Cortex of kidney (tissue), 1 donor: ENCODE measurements at places on chromosomes 16 and 17.

- no peak for DNase-seq
These were observed at the start of gene MEFV for GRCh38 chr16:3256146-3256865. MEFV (minus strand) TSS chr16:3256633; CDS start chr16:3256587, 46 bp downstream.

DNA sequence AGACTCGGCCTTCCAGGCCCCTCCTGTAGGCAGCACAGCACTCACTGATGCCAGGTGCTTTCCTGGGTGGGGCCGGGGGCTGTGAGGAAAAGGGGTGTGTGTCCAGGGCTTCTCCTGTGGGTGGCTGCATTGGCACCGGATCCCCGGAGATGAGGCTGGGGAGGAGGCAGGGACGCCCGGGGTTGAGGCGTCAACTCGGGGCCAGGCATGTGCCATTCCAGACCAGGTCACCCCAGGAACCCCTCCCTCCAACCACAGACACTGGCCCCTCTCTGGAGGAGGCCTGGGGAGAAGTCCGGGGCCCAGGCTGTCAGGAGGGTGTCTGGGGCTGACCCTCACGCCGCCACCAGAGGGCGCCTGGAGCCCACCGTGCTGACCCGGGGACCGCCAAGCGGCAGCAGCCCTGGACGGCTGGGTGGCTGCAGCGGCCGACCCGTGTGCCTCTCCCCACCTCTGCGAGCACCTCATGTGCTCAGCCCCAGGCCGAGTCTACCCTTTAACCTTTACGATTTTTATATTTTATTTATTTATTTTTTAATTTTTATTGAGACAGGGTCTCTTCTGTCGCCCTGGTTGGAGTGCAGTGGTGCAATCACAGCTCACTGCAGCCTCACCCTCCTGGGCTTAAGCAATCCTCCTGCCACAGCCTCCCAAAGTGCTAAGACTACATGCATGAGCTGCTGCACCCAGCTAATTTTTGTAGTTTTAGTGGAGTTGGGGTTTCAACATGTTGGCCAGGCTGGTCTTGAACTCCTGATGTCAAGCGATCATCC is 3.2 kb upstream of the METRN start:
- no peak for DNase-seq

- DNase-seq, result no peak
These were observed 39.2 kb downstream of the NDE1 start for GRCh38 chr16:15689290-15689689.

DNA sequence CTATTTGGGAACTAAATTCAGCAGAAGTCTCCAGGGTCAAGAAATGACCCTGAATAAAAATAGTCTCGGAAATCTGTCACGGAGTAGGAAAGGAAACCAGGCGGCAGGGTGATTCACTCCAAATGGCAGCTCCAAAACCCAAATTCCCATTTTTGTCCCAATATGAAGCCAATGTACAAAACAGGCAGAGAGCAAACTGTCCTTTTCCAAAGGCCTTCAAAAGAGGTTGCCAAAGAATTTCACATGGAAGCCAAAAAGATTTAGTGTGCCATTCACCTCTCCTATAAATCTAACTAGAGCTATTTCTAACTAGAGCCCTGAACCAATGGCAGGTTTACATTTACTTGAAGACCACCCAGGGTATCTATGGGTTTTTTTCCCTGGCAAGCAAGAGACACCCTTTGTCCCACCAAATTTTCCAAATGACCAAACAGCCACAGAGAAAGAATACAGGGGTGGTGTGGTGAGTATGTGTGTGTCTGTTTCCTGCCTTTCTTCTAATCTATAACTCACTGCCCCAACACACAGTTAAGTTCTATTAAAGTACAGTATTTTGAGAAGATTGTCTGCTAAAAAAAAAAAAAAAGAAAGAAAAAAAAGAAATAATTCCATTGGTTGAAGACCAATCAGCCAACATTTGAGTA is 6.8 kb downstream of the MYO1D start:
- no peak for DNase-seq

GRCh38 chr17:77279448-77280303 is 138.9 kb downstream of the SEC14L1 start:
- no peak for DNase-seq

DNA sequence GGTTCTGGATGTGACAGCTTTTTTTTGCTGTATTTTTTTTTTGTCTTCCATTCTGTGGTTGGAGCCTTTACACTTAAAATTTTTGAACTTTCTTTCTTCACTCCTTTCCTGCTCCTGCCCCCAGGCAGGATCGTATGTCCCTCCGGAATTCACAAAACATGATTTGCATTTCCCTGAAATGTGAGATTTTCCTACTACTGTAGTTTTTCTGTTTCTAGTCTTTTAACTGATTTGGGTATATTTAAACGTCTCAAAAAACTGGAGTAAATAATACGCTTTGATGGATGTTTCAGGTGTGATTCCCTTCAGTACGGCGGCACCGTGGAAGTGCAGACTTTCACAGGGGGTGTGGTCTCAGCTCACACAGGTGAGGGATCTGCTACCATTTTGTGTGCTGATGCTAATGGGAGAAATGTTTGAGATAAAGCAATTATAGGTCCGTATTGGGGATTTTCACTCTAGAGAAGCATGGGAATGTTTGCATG is 686 bp downstream of the SRCAP start:
- no peak for DNase-seq

DNA sequence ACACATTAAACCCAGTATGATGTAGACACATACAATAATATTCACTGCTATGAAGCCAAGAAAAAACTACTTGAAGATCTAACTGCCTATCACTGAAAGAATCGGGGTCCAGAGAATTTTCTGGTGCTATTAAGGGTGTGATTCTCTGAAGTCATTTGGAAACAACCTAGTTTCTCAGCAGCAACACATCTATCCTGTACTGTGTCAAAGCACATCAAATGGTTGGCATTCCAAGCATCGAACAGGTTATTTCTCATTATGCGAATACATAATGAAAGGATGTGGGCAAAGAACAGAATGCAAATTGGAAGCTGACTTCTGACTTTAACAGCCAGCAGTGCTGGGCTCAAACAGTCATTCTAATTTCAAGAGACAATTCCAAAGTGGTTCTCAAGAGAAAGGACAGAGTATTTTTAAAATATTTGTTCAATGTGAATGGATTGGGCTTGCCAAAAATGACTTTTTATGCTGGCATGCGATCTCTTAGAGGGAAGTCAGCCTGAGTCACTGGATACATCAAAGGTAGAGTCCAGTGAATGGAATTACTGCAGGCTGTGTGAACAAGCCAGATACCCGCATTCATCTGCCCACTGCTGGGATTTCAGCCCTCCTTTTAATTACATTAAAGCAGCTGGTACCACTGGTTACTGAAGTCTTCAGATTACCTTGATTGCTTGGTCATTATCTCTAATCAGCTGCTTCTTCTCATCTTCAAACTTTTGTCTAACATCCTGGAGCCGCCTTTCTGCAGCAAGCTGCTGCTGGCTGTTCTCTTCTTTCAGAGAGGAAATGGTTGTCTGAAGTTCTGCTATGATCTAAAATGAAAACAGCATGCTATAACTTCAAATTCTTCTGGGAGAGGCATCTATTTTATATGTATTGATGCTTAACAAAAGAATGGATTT is 181.2 kb upstream of the AXIN2 start:
- no peak for DNase-seq

GRCh38 chr17:61578645-61579044 is 12.4 kb downstream of the NACA2 start:
- no peak for DNase-seq

DNA sequence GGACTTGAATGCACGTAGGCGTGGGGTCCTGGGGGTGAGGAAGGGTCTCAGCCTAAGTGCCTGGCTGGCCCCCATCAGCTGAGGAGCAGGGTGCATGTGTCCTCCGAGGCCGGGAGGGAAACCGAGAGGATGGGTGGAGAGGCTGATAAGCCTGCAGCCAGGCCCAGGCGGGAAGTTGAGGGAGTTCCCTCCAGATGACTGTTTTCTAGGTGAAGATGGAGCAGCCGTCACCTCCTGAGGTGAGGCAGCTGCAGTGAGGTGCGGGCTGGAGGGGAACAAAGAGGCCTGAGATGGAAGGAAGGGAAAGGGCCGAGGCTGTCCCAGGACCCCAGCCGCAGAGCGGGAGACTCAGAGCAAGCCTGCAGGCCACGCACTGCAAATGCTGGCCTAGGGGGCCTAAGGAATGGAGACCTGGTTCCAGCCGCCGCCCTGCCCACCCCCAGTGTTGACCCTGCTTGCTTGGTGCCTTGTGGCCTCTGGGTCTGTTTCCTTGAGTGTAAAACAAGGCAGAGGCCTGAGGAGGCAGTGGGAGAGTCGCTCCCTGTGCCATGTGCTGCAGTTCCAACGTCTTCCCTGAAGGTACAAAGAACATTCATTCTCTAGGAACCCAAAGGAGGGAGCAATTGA is 3.0 kb downstream of the PECAM1 start:
- DNase-seq, result no peak

GRCh38 chr17:1720856-1721386 is 3.6 kb upstream of the WDR81 start:
- no peak for DNase-seq

DNA sequence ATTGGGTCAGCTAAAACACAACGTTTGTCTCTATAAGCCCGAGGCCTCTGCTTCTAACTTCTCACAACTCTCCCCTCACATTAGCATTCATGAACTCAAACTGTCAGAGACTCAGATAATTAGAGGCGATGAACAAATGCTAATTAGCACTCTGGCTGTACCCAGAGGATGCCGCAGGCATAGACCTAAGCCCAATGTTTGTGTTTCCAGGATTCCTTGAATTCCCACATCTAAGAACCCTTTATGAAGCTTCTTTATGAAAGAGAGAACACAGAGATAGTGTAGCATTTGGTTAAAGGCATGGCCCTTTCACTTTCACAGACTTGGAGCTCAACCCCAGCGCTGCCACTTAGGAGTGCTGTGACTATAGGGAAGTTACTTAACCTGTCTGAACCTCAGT is 512.2 kb downstream of the GRIN2A start:
- DNase-seq, result no peak

- no peak for DNase-seq
These were observed 51.3 kb upstream of the AMZ2 start for GRCh38 chr17:68196394-68197090.

- no peak for DNase-seq
These were observed 2.4 kb downstream of the CORO6 start for GRCh38 chr17:29620271-29620670.

DNA sequence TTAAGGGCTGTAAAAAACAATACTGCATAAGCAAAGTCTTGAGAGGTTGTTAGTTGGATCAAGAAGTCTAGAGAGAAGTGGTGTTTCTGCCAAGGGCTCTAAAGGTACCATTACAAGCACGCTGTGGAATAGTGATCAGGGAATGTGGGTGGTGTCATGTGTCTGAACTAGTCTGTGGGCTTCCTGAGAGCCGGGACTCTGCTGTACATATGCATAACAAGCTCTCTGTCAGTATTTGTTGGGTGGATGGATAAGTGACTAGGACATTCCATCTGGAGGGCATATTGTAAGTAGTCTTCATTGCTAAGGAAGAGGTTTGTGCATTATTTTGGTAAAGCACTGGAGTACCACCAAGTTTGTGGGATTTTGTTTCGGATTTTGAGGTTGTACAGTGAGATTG is 209.5 kb downstream of the LGALS9B start:
- DNase-seq, result no peak

DNA sequence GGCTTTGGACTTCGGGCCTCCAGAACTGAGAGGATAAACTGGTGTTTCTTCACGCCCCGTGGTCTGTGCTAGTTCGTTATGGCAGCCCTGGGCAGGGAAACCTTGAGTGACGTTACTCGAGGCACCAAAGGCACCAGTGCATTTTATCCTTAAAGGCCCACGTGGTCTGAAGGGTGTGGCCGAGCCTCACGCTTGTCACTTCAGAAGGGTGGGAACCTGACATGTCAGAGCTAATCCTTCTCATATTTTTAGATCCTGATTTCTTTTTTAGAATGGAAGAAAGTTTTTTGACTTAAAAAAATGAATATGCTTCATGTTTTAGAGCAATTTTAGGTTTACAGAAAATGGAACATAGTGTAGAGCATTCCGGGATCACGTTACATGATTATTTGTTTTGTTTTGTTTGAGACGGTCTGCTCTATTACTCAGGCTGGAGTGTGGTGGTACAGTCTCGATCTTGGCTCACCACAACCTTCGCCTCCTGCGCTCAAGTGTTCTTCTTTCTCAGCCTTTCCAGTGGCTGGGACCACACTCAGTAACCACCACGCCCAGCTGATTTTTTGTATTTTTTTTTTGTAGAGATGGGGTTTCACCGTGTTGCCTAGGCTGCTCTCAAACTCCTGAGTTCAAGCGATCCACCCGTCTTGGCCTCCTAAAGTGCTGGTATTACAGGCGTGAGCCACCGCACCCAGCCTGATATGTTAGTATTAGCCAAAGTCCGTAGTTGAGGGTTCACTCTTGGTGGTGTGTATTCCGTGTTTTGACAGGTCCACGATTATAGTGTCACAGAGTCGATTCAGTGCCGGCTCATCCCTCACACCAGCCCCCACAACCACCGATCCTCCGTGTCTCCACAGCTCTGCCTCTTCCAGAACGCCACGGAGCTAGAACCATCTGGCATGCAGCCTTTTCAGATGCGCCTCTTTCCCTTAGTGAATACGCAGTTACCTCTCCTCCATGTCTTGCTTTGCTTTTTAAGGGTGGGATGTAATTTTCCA is 47.9 kb downstream of the RAB11FIP3 start:
- DNase-seq, result no peak

DNA sequence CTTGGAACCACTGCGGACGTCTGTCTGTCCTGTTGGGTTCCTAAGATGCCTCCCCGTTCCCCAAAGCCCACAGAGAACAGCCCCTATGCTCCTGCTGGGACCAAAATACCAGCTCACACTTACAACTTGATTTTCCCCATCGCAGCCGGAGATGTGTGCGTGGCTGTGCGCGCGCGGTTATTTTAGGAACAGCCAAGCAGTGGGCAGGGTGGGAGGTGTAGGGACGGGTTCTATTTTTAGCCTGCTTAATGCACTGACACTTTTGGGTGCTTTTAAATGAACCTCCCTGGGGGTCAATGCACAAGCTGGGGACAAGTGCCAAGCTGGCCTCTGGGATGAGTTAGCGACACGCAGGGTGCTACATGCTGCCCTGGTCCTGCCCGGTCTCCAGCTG is 74.1 kb downstream of the KLHDC4 start:
- DNase-seq, result no peak

DNA sequence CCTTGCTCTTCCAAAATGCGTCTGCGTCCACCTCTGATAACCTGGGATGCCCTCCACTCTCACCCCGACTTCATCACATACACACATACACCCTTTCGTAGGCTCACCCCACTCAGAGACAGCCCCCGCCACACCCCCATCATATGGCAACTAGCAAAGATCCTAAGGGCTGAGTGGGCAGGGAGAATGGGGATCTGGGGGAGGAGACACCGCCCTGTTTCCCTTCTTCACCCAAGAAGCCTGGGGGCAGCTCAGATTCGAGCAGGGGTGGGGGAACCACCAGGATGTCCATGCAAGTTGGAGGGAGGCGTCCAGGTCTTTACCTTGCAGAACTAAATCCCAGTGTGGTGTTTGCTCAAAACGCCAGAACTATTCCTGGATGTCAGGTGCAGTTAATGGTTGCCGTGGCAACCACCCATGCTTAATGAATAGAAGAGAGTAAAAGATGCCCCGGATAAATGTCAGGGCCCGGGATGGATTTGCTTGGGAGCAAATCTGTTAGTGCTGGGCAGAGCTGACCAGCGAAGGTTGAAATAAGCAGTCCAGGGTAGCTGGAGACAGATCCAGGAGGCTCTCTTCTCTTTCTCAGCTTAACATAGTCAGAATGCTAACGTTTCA is 72.8 kb downstream of the CACNG3 start:
- no peak for DNase-seq
